Mesenchymal stem cell (in vitro differentiated cells and primary cell): ENCODE measurements at places on chromosomes 12 and 14.

GRCh38 chr12:116054280-116054679, 223.2 kb downstream of the MED13L start:
- DNase-seq: no peak

- DNase-seq: no peak
Measured at GRCh38 chr14:104094056-104094708, 8.7 kb downstream of the ASPG start.

- no peak for DNase-seq
Measured at GRCh38 chr12:4108803-4109345, 164.7 kb upstream of the CCND2 start.

DNA sequence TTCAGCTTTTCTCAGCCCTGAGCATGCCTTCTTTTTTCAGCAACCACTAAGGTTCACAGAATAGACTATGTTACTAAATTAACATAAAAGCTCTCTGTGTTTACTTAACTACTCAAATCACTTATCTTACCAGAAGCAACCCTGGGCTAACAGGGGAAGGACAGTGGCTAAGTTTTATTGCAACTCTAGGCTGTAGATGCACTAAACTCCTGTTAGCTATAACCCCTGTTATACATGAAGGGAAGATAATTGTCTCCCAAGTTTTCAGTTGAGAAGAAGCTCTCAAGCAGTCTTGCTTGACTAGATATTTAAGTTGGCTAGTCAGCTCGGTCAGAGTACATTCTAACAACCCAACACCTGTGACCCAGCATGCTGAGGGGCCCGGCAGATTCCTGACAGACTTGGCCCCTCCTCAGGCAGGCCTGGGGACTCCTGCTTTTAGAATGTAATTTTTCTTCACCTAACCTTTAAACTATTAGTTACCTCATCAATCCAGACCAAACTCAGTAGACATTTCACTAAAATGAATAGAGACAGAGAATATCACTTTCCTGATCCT, 464.5 kb downstream of the EGLN3 start:
- peak; percentile 16 for DNase-seq

DNA sequence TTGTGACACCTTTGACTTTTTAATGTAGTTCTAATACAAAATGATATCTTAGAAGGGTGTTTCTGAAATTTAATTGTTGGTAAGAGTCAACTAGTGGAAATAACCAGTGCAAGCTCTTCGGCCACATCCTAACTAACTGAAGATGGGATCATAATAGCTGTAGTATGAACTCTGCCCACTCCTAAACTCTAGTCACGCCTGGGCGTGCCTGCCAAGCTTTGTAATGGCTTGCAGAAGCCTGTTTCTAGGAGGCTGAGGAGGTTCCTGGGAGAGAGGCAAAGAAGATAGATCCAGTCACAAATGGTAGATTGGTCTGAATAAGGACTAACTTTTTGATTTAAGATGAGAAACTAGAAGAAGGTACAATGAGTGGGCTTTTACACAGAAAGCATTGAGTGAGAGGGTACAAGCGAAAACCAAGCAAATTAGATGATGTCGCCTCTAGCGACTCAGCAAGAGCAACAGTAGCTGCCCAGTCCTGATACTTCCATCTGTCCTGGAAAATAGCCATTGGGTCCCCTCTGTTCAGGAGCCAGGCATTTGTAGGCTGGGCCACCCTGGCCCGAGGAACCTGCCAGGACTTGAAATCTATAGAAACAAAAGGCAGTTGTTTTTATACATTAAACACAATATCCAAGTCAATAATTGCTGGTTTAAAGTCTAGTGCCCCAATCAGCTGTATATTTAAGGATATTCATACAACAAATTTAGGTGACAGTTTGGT, 148.8 kb downstream of the SLC38A4 start:
- no peak for DNase-seq

DNA sequence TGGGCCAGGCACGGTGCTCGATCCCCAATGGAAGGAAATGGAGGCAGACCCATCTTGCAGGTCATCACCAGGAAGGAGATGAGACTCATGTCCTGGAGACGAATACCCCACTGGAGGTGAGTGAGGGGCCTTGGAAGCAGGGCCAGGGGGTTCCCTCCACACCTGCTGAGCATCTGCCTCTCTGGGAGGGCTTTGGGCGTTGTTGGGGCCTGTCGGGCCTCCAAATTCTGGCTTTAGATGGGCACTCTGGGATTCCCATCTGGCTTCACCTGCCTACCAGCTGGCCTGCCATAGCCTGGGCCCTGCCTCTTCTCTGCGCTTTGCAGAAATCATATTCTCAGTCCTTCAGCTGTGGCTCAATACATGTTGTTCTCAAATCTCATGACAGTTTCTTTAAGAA, 13.9 kb downstream of the RTL1 start:
- no peak for DNase-seq

DNA sequence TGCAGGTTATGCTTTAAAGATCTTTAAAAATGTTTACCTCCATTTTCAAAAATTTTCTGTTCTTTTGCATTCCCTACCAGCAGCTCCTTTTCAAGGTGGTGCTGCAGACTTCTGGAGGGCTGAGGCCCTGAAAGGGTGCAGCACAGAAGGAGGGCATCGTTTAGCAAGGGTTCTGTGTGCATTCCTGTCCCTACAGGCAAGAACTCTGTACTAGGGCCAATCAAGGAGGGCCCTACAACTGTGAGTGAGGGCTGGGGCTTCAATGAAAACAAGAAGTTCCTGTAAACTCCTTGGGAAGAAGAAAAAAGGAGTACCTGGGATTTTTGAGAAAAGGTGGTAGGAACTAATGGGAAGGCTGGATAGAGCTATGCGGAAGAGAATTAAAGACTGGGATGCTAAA, 50.7 kb upstream of the CSRP2 start:
- DNase-seq: no peak

DNA sequence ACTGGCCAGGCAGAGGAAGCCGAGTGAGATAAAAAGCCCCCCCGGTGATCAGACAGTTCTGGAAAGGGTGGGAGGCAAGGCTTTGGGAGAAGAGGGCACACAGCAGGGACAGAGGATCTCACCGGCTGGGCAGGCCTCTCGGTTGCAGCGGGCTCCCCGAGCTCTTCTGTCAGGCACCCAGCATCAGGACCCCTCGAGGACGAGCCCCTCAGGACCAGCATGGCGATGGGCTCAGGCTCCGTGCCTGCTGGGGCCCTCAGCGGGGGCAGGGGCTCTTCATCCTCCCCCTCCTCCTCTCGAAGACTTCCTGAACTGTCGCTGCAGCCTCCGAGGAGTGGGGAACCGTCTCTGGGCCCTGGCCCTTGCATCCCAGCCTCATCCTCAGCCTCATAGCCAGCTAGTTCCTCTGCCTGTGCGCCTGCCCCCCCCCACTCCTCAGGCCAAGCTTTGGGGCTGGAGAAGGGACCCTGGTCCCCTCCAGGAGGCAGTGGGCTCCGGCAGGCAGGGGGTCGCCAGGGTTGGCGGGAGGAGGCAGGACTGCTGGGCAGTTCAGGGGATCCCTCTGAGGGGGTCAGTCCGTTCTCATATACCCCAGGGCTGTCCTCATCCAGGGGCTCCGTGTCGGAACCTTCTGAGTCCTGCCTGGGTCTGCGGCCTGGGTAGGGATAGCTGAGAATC, 3.4 kb upstream of the AP1G2 start:
- no peak for DNase-seq

DNA sequence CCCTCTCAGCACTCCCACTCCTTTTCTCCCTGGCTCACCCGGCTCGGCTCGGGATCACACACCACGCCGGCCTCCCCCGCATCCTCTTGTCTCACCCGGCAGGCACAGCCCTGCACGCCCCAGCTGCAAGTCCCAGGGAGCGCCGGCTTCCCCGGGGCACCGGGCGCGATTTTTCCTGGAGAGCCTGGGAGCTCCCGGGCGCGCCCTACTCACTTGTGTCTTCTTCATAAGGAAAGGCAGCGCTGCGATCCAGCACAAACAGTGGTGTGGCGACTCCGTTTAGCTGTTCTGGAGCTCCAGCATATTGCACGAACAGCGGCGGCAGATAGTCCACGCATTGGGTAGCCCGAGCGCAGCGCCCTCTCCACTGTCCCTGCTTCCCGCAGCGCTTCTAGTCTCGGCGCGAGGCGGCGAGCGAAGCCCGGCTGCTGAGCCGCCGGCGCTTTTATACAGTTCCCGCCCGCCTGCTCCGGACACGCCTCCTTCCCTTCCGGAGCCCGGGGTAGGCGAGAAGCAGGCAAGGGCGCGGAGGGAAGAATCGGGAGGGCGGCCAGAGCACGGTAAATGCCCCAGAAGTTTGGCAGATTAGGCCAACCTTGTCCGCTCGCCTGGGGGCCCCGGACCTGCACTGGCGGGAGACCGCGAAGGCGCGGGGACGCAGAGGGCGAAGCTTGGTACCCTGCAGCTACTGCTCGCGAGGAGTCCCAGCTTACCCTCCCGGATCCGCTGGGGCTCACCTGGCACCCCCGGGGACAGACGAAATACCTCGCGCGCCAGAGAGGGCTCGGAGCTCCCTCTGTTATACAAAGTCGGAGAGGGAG, at the start of gene KITLG:
TSS of gene KITLG (minus strand) at position 421 of the 821 bp plus-strand sequence. CDS start at position 228, 193 bp downstream.
- DNase-seq: peak; percentile 92

DNA sequence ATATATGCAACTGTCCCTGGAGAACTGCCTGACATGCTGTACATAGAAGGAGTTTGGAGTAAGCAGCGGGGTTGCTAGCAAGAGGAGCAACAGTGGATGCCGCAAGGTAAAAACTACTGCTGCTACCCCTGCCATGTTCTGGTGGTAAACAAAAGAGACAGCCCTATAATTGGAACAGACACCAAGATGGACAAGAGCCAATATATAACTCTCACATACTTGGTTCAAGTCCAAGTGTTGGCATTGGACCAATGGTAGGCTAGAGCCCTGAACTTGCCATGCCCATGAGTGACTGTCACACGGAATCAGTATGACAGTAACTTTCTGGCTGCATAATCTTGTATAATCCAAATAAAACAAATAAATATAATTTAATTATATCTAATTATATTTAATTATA, 13.7 kb downstream of the ATXN7L3B start:
- no peak for DNase-seq

DNA sequence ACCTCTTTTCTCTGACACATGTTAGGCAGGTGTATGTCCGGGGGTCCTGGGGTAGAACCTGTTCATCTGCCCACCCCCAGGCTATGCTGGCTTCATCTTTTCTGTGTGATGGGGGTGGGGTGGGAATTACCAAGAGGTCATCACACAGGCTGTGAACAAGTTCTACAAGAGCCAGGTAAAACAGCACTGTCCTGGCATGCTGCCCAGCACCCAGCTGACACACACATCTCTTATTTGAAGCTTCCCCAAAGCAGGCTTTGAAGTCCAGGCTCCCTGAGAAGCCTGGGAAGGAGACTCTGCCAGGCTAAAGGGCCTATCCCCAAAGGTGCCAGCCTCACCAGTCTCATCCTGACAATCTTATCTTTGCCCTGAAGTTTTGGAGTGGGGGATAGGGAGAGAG, 141.1 kb downstream of the ALG10 start:
- DNase-seq: no peak

GRCh38 chr12:88391556-88391955, 188.7 kb downstream of the KITLG start:
- peak; percentile 82 for DNase-seq

DNA sequence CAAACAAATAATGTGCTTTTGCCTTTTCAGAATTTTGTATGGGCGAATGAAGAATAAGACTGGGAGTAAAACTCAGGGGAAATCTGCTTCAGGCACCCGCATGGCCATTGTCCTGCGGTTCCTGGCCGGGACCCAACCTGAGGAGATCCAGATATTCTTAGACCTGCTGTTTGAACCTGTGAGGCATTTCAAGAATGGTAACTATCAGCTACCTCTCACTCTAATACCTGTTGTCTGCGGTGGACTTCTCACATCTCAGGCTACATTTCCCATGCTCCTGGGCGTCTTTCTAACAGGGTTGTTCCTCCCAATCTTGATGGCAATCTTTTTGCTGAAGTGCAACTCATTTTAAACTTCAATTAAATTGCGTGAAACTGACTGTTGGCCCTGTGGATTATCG, 47.1 kb downstream of the UTP20 start:
- no peak for DNase-seq

DNA sequence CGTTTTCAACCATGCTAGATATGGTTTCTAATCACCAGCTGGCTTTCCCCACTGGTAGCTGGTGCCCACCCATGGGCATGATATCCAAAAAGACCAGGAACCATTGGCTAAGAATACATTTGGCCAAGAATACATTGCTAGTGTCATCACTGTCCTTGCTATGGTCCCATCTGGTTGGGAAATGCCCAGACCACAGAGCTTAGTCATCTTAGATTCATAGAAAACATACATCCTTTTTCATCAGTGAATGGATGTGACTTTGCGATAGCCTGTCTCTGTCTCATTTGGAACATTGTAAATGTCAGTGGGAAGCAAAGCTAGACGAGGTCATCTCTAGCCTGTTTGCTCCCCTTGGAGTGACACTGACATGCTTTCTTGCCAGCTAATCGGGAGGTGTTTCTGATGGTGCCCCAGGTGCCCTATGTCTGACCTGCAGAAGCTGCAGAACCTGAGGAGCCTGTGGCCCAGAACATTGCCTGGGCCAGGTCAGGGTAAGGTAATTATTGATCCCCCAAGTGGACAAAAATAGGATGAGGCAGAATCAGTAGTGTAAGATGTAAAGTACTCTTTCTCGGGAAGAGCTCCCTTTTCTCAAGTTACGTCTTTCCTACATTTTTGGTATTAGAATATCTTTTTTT, 194.8 kb downstream of the SLC41A2 start:
- peak; percentile 64 for DNase-seq

DNA sequence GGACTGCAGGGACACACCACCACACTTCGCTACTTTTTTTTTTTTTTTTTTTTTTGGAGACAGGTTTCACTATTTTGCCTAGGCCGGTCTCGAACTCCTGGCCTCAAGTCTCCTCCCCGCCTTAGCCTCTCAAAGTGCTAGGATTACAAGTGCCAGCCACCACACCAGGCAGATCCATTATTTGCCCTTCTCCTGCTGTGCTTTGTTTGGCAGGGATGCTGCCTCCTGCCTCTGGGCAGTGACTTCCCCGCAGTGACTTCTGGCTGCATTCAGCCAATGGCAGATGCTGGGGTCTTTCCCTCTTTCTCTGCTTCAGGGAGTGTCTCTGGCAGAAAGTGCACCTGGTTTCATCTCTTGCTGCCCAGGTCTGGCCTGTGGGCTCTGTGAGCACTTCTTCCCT, 6.7 kb upstream of the MORN3 start:
- DNase-seq: no peak

DNA sequence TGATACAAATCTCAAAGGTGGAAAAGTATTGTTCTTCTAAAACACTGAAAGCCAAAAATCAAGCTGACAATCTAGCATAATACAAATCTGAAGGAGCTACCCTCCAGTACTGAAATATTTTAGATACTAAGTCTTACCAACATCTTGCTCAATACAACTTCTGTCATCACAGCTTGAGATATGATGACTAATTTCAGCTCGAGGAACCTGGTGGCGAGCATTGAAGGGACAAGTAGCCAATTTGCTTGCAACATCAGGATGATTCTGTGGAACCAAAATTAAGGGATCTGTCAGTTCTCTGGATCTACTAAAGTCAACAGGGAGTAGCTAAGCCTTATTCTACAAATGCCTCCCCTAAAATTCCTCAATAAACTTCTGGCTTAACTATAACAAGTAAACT, 10.4 kb downstream of the GTSF1 start:
- DNase-seq: no peak

GRCh38 chr12:11838403-11838802, 188.9 kb downstream of the ETV6 start:
- DNase-seq: no peak
